ENCODE measurements at places on chromosomes 2 and 18.

DNA sequence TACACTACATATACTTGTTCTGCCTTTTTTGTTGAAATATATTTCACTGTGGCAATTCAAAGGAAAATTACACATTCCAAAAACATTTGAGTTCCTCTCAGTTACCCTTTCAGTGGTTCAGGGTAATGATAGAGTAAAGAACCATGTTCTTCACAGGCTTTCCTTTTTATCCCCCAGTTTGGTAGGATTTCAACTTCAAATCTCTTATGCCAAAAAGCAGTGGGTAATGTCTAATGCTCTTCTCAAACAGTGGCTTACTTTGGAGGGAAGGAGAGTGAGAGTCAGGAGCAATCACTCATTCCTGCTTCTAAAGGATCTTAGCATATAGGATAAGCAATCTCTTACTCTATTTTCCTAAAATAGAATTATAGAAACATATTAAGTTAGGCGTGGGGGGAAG lies 290.6 kb downstream of the ZEB2 start:
- no peak for DNase-seq

GRCh38 chr2:220165401-220165800 lies 538.0 kb downstream of the SLC4A3 start:
- DNase-seq, result no peak

DNA sequence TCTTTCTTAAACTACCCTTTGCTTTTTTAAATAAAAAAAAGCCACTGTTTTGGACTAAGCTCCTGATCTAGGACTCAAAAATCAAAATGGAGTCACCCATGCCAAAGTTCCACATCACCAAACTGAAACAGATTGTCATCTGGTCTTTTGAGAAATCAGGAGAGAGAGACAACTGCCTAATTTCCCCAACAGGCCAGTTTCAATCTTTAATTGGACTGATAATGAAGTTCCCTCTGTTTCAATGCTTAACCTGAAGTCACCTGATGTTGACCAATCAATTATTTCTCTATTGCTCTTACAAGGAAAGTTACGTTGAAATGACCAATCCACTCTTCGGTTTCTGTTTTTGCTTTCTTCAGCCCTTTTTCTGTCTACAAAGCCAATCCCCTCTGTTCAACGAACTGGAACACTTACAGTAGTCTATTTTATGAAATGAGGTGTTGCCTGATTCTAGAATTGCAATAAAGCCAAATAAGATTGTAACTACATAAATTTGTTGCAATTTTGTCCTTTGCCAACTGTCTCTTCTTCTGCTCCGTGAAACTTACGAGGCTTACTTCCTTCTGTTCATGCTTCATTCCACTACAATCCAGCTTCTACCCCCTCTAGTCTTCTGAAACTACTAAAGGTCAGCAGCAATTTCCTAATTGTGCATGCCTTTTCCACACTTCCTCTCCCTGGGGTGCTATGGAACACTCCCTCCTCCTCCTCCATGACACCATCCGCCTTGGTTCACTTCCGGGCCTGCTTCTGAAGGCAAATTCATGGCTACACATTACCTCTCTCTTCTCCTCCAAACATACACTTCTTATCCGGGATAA lies 95.2 kb upstream of the CD302 start:
- DNase-seq, result no peak

- DNase-seq, result no peak
Measured at GRCh38 chr2:1697601-1698000, 46.7 kb downstream of the PXDN start.

GRCh38 chr18:72762515-72763122 lies 105.2 kb downstream of the NETO1 start:
- no peak for DNase-seq

DNA sequence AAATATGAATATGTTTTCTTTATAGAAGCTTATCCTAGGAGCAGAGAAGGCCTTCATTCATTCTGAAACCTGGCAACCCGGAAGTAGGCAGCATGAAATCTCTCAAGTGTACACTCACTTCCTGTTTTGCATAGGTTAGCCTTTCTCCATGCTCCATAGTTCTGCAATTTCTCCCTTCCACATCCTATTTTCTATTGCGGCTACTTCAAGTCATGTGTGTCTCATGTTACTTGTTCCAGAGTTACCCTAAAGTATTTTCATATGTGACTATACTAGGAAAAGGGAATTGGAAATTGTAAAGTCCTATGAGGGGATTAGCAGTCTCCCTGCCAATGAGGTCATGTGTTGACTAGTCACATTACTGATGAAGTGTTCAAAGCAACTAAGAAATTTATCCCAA lies 320.6 kb downstream of the NCKAP5 start:
- no peak for DNase-seq

DNA sequence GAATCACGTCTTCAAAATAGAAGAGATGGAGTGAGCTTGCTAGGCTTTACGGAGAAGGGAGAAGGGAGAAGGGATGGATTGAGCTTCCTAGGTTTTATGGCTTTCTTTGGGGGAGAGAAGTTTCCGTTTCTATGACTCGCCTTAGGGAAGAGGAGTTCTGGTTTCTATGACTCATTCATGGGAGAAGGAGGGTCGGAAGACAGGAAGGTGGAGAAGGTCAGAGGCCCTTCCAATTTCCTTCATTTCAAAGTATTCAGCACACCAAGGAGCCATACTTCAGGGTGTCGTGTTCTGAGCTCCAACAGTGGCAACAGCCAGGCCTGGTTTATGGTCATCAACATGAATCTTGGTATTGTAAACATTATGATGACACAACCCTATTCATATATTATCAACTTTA lies 284.7 kb upstream of the VWC2L start:
- no peak for DNase-seq

- no peak for DNase-seq
Measured at GRCh38 chr2:70347831-70348230, 46.0 kb upstream of the FAM136A start.

DNA sequence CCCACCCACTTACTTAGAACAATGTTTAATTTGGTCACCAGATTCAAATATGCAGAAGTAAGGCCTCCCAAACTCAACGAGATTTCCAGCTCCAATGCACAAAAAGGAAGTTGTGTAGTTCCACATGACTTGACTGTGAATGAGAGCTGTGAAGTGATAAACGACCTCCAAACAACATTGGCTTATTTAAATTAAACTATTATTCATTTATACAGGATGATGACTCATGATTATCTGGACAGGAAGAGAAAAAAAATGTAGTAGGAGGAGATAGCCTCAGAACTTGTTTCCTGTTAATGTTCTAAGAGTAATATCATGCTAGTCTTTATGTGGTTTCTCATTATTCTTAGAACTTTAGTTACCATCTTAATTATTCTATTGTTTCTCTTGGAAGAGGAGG lies 237.3 kb downstream of the C1D start:
- no peak for DNase-seq

DNA sequence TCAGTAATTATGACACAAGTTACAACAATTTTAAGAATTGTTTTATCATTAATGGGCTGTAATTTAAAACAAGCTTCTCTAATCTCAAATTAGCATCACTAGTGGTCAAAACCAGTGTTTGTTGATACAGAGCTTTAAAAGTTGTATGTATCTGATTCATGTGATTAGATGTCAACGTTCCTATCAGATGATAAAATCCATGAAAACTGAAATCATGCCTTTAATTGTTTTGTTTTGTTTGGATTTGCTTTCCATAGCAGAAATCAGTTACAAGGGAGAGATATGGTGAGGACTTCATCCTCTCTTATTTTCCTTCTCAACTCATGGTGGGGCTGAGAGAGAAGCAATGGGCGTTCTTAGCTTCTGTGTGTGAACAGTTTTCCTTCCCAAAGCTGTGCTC lies 469.6 kb downstream of the PID1 start:
- DNase-seq, result no peak

GRCh38 chr2:196598412-196598811 lies 41.1 kb upstream of the CCDC150 start:
- DNase-seq, result no peak

- DNase-seq, result no peak
Measured at GRCh38 chr2:96493072-96493471, 12.1 kb downstream of the NEURL3 start.

DNA sequence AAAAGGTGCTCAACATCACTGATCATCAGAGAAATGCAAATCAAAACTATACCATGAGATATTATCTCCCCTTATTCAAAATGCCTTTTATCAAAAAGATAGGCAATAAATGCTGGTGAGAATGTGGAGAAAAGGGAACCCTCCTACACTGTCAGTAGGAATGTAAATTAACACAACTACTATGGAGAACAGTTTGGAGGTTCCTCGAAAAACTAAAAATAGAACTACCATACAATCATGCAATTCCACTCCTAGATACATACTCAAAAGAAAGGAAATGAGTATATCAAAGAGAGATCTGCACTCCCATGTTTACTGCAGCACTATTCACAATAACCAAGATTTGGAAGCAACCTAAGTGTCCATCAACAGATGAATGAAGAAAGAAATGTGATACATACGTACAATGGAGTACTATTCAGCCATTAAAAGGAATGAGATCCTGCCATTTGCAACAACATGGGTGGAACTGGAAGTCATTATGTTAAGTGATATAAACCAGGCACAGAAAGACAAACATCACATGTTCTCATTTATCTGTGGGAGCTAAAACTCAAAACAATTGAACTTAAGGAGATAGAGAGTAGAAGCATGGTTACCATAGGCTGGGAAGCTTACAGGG lies 63.8 kb downstream of the MAP4K3 start:
- DNase-seq, result no peak

DNA sequence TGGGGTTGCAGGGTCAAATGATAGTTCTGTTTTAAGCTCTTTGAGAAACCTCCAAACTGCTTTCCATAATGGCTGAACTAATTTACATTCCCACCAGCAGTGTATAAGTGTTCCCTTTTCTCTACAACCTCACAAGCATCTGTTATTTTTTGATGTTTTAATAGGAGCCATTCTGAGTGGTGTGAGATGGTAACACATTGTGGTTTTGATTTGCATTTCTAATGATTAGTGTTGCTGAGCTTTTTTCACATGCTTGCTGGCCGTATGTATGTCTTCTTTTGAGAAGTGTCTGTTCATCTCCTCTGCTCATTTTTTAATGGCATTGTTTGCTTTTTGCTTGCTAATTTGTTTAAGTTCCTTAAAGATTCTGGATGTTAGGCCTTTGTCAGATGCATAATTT lies 107.7 kb downstream of the PDE11A start:
- no peak for DNase-seq

Measured in activated CD8-positive, alpha-beta T cell treated with anti-CD3 and anti-CD28 coated beads for 36 hours (primary cell).